ENCODE measurements at places on chromosomes 1 and 21. TPM values are rescaled to one million over a fixed set of nuclear protein-coding genes. Genes with fewer than 3 reads are reported as not detected.

The RERE gene
- 19.6 TPM for total RNA-seq

The LCE3D gene
- total RNA-seq, result 0.60 TPM

The FAM177B gene
- total RNA-seq, result not detected

The BACE2 gene
- total RNA-seq, result 21.6 TPM

The KRTAP19-1 gene
- not detected for total RNA-seq

The FAM163A gene
- not detected for total RNA-seq

The LCE2B gene
- total RNA-seq, result not detected

The ANXA9 gene
- total RNA-seq, result 0.80 TPM

The PSMD4 gene
- total RNA-seq, result 183 TPM

The CD2 gene
- total RNA-seq, result not detected

The CYP4B1 gene
- total RNA-seq, result not detected

The GCSAML gene
- total RNA-seq, result not detected

The TIMM17A gene
- 98.8 TPM for total RNA-seq

The SLC35A3 gene
- 8.3 TPM for total RNA-seq

The FBXO2 gene
- 8.7 TPM for total RNA-seq

The SGIP1 gene
- not detected for total RNA-seq

The GNB1 gene
- total RNA-seq, result 199 TPM

The AK5 gene
- 6.9 TPM for total RNA-seq

The ATP6V1G3 gene
- total RNA-seq, result not detected

The S100A5 gene
- total RNA-seq, result 0.70 TPM

Measured in A549 treated with CORT108297 at 1 μM for 4 hours (cell line).